ENCODE measurements at places on chromosomes 11 and 22. TPM values are rescaled to one million over a fixed set of nuclear protein-coding genes. Genes with fewer than 3 reads are reported as not detected.

GRCh38 chr11:76860539-76861475, at the start of gene ACER3:
ACER3 (plus strand) TSS chr11:76860918; CDS start chr11:76860977, 59 bp downstream.
- H3K27me3 ChIP-seq: no peaks in the 10 kb centered on the region
- H3K27ac ChIP-seq: peak within 1 kb of the TSS; percentile 76

DNA sequence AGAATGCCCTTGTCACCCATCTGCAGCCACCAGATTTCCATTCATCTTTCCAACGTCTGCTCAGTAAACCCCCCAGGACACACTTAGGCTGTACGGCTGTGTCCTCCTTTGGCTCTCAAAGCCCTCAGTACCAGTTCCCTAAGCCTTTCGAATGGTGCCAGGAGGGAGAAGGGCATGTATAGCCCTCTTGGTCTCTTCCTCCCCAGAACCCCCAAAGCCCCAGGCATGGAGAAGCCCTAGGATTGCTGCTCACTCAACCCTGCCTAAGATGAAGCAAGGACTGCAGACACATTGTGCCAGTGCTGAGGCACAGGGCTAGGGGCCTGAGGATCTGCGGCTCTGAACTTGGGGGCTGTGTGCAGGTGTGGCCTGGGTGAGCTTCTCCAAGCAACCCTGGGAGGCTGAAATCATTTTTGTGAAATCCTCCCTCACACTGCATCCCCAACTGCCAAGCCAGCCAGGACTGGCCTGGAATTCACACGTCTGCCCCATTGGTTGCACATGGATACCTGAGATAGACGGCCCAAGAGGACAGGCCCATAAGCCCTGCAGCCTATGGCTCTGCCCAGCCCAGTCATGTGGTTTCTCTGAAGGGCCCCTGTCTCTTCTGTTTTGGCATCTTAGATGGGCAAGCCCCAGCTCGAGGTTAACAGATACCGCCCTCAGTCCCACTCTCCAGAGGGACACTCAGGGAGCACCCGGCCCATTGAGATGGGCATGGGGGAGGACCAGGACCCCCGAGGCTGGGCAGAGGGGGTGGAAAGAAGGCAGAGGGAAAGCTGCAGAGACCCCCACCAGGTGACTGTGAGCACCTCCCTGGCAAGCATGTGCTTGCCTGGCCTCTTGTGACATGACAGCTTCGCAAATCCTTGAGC, 34.0 kb downstream of the KCNQ1OT1 start:
- H3K27me3 ChIP-seq: no peaks in the 10 kb centered on the region
- peaks cover 45% of the 10 kb centered on the region for H3K36me3 ChIP-seq
- H3K4me1 ChIP-seq: no peaks in the 10 kb centered on the region
- H3K27ac ChIP-seq: no peak overlapping the region
- no peak for DNase-seq

GRCh38 chr11:298406-299065, 790 bp downstream of the IFITM5 start:
- H3K27me3 ChIP-seq: no peaks in the 10 kb centered on the region
- peaks cover 15% of the 10 kb centered on the region for H3K4me1 ChIP-seq
- H3K27ac ChIP-seq: no peak overlapping the region
- H3K36me3 ChIP-seq: no peaks in the 10 kb centered on the region
- no peak overlapping the region for H3K4me3 ChIP-seq

Gene CYTH4
- not detected for total RNA-seq

DNA sequence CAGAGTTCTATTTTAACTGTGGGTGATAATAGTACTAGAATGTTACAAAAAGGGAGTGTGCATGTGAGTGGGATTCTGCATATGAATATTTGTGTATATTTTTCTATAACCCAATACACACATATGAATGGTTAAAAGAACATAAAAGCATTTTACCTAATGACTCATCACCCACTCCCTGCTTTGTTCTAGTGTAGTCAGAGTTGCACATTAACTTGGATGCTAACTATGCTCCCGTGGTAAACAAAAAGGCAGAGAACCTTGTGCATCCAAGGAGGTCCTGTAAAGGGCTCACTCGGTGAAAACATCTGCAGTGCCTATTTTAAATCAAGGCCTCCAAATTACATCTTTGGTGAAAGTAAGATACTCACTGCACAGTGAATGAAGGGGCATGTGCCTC, 1289.4 kb downstream of the LRRC4C start:
- no peak overlapping the region for H3K27ac ChIP-seq
- no peaks in the 10 kb centered on the region for H3K4me1 ChIP-seq
- no peak for DNase-seq
- H3K4me3 ChIP-seq: no peak overlapping the region
- no peaks in the 10 kb centered on the region for H3K27me3 ChIP-seq
- no peaks in the 10 kb centered on the region for H3K36me3 ChIP-seq

Gene AIFM3
- total RNA-seq: not detected

DNA sequence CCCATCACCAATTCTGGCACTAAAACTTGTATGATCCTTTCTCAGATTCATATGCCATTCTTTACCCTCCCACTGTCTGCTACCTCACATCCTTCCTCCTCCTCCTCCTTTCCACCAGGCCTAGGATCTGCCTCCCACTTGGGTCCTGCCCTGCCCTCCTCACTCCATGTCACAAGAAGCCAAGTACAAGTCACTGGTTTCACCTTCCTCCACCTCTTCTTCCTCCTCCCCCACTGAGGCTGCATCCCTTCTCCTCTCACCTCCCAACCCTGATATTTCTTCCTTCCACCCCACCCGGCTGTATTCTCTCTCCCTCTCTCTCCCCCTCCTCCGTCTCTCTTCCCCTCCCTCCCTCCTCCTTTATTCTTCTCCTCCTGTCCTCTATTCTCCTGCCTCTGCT, 46.6 kb downstream of the LARGE1 start:
- DNase-seq: no peak
- H3K36me3 ChIP-seq: no peaks in the 10 kb centered on the region
- H3K27ac ChIP-seq: peak overlapping the region; percentile 50

Gene C11orf86
- total RNA-seq: not detected

Data from SJSA1 (cell line).